Fibroblast of skin of scalp (primary cell): ENCODE measurements at places on chromosomes 3 and 15.

DNA sequence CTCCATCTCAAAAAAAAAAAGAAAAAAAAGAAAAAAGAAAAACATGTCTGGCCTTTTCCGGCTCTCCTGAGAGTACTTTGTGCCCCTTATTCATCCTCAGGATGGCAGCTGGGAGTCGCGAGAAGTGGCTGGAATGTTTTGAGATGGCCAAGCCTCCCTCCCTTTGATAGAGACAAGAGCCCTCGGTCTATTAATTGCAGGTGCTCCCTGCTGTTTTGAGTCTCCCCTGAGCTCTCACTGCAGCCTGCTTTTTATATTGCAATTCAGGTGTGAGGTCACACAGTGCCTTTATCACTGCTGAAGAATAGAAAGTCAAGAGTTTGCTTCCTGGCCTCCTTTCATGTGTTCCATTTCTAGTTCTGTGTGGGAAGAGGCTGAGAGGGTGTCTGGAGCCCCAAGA is 10.9 kb downstream of the CA12 start:
- DNase-seq, result no peak

GRCh38 chr3:4107430-4107829 is 195.7 kb upstream of the SETMAR start:
- DNase-seq, result no peak

GRCh38 chr15:78800189-78800588 is 11.1 kb downstream of the ADAMTS7 start:
- DNase-seq, result no peak

- peak; percentile 90 for DNase-seq
Measured at GRCh38 chr3:71172951-71173350, 410.6 kb downstream of the FOXP1 start.

- DNase-seq, result peak; percentile 18
Measured at GRCh38 chr3:169295126-169295525, 368.4 kb downstream of the MECOM start.

DNA sequence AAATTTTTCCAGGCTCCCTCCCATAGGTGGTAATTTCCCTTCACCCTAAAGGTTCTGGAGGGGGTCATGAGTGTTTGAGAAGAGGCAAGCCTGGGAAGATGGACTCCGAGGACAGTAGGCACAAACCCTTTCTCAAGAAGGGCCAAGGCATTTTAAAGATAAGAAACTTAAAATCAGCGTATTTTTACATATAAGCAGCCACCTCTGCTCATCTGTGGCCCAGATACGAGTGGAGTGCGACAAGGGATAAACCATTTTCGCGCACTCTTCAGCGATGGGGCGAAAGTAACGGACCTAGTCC is 539 bp downstream of the RASSF1 start:
- no peak for DNase-seq

DNA sequence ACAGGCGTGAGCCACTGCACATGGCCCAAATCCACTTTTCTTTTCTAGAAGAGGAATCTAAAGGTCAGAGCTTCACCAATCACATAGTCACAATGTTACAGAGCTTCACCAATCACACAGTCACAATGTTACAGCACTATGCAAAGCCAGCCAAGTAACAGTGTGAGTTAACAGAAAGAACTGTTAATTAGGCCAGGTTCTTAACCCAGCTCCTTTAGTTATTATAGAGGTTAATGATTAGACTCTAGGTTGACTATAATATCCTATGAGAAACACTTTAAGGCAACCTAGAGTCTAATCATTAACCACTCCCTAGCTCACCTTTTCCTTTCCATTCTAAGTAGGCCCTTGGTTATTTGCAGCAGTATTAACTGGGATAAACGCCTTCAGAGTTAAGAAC is 54.0 kb downstream of the TASOR start:
- no peak for DNase-seq

DNA sequence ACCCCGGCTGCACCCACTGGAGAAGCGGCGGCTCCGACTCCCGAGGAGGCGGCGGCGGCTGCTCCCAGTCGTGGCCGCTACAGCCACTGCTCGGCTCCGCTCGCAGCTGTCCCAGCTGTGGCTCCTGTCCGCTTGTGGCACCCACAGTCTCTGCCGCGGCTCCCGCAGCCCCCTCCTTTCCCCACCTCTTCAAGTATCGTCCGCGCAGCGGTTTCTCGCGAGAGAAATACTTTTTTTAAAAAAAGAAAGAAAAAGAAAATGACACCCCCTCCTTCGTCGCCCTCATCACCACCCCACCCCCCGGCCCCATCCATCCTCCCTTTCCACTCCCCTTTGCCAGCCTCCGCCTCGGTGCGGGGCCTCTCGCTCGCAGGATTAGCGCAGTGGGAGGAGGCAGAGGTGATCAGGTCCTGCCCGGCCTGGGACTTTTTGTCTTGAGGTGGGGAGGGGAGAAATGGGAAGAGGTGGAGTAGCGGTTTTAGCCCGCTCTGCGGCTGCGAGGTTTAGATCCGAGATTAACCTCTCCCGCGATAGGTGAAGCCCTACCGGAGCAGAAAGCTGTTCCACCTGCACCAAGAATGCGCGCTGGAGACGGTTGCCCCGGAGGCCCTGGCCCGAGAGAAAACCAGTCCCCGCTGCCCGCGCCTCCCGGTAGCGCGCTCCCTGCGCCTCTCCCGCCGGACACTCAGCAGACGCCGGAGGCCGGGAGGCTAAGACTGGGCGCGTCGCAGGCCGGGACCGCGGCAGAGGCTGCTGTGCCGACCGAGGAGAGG is at the start of gene FBN1:
Gene FBN1 (minus strand): TSS at position 152 of the 773 bp plus-strand sequence. CDS start 940 bp downstream, outside the sequence.
- peak; percentile 96 for DNase-seq
